ENCODE measurements at places on chromosomes 13 and 19.

DNA sequence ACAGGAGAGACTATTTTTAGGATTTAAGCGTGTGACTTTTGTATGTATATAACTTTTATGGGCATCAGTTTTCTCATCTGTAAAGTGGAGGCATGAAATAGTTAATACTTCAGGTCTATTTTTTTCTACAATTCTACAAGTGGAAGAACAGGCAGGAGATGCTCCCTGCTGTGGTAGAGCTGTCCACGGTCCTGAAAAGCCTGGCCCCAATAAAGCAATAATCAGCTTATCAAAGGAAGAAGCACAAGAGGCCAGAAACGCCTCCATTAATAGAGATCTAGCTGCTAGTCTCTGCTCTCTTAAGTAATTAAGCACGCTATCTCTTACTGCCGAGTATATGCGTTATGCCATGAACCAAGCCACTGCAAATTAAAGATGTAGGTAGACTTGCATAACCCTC lies 28.0 kb upstream of the WASF3 start:
- peak; percentile 65 for DNase-seq

DNA sequence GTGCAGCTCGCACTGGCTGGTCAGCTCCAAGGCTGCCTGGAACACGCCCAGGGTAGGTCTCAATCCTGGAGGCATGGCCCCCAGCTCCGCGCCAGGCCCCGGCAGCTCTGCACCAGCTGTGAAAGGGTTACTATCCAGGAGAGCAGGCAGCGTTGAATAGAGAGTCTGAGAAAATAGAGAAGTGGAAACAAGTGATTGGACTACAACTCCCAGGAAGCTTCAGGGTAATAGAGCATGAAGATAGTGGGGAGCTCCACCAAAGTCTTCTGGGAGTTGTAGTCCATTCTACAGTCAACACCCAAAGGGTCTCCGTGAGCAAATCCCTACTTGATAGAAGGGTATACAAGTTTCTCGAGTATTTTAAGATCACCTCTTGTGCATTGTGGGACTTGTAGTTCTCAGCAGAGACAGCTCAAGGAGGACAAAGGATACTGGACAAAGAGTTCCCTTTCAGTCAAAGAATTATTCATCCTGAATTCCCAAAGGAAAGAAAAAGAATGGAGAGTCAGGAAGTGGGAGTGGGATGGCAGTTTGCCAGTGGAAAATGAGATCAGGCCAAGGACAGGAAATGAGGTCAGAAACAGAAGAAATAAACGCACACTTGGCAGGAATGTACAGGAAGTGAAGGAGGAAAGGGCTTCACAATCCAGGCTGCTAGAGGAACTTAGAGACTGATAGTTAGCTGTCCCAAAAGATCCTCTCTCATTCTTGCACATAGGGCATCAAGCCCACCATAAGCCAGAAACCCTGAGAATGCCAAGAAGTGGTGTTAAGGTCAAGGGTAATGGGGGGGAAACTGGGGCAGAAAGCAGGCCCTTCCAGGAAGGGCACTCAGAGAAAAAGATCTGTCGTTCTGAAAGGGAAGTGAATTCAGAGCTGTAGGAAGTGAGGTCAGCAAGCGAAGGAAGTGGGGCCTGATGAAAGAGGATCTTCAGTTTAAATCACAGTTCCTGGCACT lies 5.5 kb upstream of the MAMSTR start:
- peak; percentile 88 for DNase-seq

DNA sequence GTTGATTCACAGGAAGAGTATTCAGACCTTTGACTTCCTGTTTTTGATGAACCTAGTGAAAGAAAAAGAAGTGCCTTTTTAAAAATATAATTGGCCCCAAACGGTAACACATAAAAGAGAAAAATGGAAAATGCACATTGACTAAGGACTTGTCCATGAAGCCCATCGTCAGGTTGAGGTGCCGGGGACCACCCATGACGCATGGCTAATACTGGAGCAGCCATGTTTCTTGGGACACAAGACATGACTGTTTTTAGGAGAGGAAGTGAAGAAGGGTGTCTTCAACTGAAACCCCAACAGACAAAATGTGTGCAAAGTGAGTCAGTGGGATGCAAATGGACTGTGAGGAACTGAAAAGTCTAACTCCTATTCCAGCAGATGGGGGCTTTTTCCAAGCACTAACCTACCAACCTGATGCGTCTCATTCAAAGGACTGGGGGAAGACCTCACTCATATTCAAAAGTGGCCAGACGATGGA lies 459.4 kb downstream of the FOXO1 start:
- no peak for DNase-seq

GRCh38 chr13:80604098-80604497 lies 263.2 kb upstream of the SPRY2 start:
- DNase-seq: no peak

DNA sequence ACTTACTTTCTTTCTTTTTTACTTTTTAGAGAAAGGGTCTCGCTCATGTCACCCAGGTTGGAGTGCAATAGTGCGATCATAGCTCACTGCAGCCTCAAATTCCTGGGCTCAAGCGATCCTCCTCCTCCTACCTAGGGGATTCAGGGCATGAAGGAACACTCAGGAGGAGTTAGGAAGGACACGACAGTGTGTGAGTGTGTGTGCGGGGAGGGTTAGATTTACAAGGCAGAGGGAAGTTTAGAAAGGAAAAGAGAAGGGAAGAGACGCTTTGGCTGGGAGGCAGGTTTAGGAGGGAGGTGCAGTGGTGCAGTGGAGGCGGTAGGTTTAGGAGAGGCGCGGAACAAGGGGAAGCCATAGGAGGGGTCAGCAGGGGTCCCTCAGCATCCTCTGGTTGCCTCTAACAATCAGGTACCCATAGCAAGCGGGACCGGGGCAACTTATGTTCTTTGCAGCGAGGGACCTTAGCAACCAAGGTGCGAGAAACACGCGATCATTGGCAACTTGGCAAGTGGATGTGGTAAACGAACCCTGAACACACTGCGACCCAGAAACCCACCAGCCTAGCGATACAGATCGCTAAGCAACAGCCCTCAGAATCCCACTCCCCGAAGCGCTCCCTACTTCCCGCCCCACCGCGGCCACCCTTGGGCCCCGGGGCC lies 501 bp downstream of the SIRT2 start:
- DNase-seq: peak; percentile 13

GRCh38 chr13:74217811-74218210 lies 83.6 kb upstream of the KLF12 start:
- DNase-seq: no peak

DNA sequence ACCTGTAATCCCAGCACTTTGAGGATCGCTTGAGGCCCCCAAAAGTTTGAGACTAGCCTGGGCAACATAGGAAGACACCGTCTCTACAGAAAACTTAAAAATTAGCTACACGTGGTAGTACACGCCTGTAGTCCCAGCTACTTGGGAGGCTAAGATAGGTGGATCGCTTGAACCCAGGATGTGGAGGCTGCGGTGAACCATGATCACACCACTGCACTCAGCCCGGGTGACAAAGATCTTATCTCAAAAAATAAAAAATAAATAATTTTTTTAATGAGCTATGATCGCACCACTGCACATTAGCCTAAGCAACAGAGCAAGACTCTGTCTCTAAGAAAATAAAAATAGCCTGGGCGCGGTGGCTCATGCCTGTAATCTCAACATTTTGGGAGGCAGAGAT lies 6.6 kb downstream of the RCBTB2 start:
- DNase-seq: no peak

GRCh38 chr19:9130965-9131364 lies 4.2 kb upstream of the OR7G3 start:
- no peak for DNase-seq

- peak; percentile 62 for DNase-seq
Observed at GRCh38 chr13:80338781-80339562, 2.0 kb downstream of the SPRY2 start.

- DNase-seq: no peak
Observed at GRCh38 chr19:50912102-50912599, 956 bp upstream of the KLK4 start.

DNA sequence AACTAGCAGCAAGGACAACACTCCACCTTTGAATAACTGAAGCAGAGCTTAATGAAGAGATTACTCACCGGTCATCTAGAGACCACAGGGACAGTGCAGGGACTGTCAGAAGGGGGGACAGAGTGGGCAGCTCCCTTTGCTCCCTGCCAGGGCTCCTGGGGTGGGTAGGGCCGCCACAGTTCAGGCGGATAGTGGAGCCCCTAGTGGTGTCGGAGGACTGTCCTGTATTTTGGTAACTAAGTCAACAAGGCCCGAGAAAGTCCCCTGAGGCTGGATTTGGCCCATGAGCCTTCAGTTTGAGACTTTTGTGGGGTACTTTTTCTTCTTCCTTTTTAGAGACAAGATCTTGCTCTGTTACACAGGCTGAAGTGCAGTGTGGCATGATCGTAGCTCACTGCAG lies 44.6 kb downstream of the GJA3 start:
- no peak for DNase-seq

- no peak for DNase-seq
Observed at GRCh38 chr19:46976845-46977320, 42.8 kb upstream of the NPAS1 start.

- DNase-seq: peak; percentile 46
Observed at GRCh38 chr19:39474139-39474620, 6.5 kb upstream of the TIMM50 start.

- DNase-seq: no peak
Observed at GRCh38 chr13:33519561-33520467, 234.3 kb upstream of the STARD13 start.

- DNase-seq: no peak
Observed at GRCh38 chr13:40644838-40645604, 21.4 kb downstream of the FOXO1 start.

DNA sequence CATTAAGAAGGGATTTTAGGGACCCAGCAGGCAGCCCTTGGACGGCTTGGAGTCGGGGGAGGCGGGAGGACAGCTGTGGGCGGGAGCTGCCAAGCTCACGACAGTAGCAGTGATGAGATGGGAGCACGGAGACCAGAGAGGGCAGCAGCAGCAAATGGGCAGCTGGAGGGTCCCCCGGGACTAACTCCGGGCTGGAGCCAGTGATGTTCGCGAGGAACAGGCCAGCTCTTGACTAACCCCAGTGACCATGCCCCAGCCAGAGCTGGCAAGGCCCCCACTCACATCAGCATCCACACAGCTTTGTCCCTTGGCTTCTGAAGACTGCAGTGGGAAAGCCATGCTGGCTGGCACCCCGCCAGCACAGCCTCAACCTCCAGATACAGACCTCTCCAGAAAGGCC lies 81.9 kb downstream of the RAB20 start:
- DNase-seq: no peak

- DNase-seq: no peak
Observed at GRCh38 chr19:18502246-18502637, 19.6 kb downstream of the ELL start.

DNA sequence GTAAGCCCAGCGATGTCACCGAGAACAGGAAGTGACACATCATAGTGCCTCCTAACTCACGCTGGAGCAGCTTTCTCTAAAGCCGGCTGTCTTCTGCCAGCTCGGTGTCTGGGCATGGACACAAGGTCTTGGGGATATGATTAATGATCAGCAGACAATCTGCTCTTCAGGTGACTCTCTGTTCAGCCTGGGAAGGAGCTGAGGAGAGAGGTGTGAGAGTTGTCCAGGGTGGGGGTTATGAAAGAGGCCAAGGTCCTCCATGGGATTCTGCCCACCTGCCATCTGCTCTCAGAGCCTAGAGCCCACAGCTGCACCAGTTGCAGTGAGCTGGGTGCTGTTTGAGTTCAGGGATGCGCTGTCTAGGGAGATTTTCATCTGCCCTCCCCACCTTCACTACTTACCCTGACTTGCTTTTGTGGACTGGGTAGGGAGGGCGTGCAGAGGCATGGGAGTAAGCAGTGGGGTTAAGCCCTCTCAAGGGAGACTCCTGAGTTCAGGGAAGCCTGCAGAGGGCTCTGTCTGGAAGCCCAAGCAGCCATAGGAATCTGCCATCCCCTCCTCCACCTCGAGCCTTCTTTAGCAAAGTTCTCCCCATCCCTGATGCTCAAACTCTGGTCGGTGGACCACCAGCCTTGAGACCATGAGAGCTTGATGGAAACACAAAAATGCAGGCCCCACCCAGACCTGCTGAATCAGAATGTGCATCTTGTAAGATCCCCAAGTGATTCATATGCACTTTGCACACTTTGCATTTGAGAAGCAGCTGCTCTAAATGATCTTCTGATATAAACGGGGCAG lies 539.7 kb downstream of the RFC3 start:
- peak; percentile 50 for DNase-seq

DNA sequence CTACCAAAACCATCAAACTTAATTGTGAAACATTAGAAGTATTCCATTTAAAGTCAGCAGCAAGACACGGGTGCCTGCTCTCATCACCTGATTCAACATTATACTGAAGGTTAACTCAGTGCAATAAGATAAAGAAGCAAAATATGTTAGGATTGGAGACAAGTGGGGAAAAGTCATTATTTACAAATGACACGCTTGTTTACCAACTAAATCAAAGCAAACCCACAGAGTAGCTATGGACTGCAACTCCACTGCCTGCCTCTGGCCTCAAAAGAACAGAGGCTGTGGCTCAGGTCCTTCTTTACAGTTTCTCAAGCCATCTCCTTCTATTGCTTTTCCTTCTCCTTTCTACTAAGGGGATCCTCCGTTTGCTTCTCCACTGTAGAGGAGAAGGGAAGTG lies 21.0 kb upstream of the ATP12A start:
- DNase-seq: no peak

DNA sequence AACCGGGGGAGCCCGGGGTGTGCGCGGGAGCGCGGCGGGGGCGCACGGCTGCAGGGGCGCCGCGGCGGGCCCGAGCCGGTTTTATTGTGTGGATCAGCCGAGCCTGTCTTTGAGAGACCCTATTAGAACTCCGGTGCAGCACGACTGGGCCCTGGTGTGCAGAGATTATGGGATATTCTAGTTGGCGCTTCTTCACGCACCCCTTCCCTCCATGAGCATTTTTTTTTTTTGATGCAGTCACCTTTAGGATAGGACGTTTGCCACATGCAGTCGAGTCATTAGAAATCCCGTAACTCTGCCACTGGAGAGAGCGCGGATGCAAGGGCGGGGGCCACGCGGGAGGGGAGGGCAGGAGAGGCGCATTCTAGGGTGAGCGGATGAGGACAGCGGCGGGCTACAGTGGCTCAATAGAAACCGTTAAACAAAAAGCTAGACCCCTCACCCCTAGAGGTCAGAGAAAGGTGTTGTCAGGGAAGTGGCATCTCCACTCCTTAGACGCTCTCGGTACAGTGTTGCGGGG lies 3.7 kb downstream of the FGF9 start:
- no peak for DNase-seq

GRCh38 chr19:43636121-43636683 lies 3.4 kb downstream of the CADM4 start:
- no peak for DNase-seq

DNA sequence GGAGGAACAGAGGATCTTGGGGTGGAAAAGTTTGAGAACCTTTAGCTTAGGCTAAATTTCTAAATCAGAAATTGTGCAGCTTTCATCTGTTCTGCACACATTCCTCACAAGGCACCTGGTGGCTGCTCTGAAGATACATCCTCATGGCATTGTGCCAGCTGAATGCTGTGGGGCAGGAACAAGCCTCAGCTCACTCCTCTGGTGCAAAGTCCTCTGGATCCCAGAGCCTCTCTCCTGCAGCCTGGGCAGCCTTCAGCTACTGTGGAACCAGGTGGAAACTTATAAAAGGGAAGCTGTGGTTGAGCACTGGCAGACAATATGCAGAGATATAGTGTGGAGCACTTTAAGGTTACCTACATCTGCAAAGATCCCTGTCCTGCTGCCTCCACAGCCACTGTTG lies 72.3 kb downstream of the KCTD12 start:
- DNase-seq: peak; percentile 27

Data from MCF 10A (cell line).